ENCODE measurements at places on chromosomes 2 and 18.
A peak's percentile ranks its signal among the peaks of the same experiment; 100 is the strongest.

DNA sequence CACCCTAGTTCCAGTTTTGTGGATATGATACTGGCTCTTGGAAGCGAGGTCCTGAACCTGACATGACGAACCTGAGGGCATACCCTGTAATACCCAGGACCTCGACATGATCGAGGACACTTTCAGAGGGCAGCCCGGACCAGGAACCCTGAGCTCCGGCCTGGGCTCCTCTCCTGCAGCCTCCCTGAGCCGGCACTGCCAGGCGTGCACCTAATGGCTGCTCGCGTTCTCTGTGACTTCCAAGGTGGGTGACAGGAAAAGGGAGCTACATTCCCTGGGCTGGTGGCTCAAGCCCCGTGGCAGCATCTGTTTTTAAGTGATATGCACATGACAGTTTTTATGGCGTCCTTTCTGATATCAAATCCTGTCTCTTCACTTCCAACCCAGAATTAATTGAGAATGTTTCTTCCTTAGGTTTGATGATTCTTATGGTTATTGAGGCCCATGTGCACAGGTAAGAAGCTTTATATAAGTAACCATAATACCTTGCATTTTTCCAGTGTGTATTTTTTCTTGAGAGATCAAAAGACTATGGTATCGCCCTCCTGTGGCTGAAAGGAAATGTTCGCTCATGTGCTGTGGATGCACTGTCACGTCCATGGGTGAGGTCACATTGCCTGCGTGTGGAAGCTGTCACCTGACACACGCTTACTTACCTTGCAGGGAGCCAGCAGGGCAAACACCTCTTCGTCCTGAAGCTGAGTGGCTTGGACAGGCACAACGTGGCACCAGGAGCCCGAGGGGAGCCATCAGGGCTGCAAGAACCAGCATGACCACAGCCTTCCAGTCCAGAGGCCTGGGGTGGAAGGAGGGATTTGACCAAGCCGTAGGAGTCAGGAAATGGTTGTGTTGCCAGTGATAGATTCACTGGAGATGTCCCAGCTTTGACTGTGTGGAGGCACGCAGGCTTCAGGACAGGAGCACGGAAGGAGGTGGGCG is 367.4 kb upstream of the MYT1L start:
- peak; percentile 50 for DNase-seq

DNA sequence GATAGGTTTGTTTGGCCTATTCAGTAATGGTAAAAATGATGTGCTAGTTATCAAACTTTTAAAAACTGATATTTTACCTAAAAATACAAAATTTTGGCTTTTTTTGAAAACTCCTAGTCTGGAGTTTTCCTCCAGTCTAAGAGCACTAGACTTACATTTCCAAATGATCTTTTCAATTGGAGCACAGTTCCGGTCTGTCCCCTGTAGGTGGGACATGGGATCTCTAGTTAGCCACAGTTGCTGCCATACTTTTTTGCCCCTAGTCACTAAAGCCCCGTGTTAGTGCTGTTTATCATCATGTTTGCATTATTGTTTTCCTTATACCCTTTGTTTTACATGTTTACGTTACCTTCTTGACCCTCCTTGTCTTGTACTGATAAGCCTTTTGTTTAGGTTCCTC is 52.4 kb downstream of the RELCH start:
- no peak for DNase-seq

DNA sequence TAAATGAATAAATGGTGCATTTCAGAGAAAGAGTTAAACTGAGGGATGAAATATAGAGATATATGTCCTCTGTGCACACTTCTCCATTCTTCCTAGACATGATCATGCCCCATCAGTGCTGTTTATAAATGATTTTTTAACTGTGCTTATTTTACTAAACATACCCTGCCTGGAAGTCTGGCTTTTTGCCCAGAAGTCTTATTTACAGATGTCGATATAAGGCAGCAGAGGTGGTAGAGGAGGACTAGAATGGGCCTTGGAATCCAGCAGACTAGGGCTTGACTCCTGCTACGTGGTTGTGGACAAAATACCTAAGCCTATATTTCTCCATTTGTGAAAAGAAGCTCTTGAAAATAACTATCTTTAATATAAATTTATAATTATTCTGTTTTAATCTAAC is 355.5 kb downstream of the RAD51AP2 start:
- DNase-seq: no peak

GRCh38 chr2:28316546-28317335 is 75.9 kb upstream of the FOSL2 start:
- no peak for DNase-seq

GRCh38 chr2:14540015-14540414 is 92.5 kb upstream of the LRATD1 start:
- DNase-seq: no peak

DNA sequence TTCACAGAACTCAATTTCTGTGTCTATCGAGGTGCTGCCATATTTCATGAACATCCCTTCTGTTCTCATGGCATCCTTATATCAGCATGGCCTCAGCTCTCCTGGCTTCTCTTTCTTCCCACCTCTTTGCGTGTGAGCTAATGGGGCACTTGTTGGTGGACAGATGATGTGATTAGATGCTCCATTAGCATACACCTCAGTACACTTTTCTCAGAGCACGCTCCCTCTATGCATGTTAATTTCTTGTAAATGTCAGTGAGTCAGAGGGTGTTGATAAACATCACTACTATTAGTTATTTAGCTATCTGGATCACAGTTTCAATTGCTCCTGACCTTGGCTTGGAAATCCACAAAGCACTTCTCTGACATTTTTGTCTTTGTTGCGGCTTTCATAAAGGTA is 159.4 kb downstream of the CD8B2 start:
- no peak for DNase-seq

- DNase-seq: no peak
These were observed 40.2 kb downstream of the KCNH7 start for GRCh38 chr2:162798407-162798806.

DNA sequence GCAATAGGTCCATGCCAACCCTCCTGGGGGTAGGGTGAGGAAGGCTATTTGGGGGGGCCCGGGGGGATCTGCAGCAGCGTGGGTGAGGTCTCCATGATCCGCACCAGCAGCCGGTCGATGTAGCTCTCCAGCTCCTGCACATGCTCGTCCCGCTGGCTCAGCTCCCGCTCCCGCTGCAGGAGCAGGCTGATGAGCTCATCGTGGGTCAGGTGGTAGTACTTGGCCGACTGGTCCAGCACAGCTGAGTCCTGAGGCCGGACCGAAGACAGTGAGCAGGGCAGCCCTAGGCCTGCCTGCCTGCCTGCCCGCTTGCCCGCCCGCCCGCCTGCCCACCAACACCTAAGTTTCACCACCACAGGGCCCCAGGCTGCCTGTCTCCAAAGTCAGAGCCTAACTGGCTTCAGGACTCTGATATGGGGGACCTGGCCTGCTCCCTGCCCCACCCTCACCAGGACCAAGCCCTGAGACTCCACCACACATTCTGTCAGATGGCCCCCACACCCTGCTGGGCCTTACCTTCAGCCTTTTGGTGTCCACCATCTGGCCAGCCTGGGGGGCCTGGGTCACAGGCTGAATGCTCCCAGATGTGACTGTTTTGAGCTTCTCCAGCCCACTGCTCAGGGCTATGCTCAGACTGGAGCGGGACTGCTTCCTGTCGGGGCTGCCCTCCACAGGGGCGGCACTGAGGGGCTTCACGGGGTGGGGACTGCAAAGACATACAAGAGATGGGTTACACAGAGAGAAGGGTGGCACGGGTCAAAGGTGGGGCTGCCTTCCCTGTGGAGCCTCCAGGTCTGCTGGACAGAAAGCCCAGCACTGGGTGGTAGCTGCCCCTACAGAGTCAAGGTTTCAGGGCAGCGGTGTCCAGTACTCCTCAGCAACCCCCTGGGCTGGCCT is 4.2 kb upstream of the SFXN5 start:
- no peak for DNase-seq
